ENCODE measurements at places on chromosomes 7 and 10. TPM values are rescaled to one million over a fixed set of nuclear protein-coding genes. Genes with fewer than 3 reads are reported as not detected.

The TMEM273 gene
- 0.48 TPM for total RNA-seq

The AQP1 gene
- total RNA-seq, result 0.48 TPM

The CYP2C19 gene
- 0.12 TPM for total RNA-seq

The RBP3 gene
- not detected for total RNA-seq

The STEAP1B gene
- not detected for total RNA-seq

The PIK3CG gene
- total RNA-seq, result 3.6 TPM

The SUV39H2 gene
- total RNA-seq, result 35.8 TPM

The MRLN gene
- not detected for total RNA-seq

The CD36 gene
- not detected for total RNA-seq

The TRIL gene
- total RNA-seq, result not detected

The NEUROG3 gene
- total RNA-seq, result not detected

The ATOH7 gene
- total RNA-seq, result not detected

The LIPJ gene
- not detected for total RNA-seq

The PUS7 gene
- total RNA-seq, result 14.6 TPM

The ANKRD2 gene
- not detected for total RNA-seq

The PCDH15 gene
- total RNA-seq, result not detected

The PRPS1L1 gene
- total RNA-seq, result not detected

The GATA3 gene
- 3.7 TPM for total RNA-seq

The LAMB4 gene
- not detected for total RNA-seq

The GNGT1 gene
- total RNA-seq, result not detected

The CTTNBP2 gene
- total RNA-seq, result not detected

The ZNF503 gene
- 0.07 TPM for total RNA-seq

The PPP1R17 gene
- not detected for total RNA-seq

The ACTL6B gene
- not detected for total RNA-seq

The NKX1-2 gene
- not detected for total RNA-seq

The SCIN gene
- total RNA-seq, result 0.36 TPM
